Hepatic stellate cell (primary cell): ENCODE measurements at places on chromosomes 16 and 17.

GRCh38 chr16:2956579-2956956, 7.5 kb upstream of the KREMEN2 start:
- no peak for DNase-seq

- DNase-seq, result peak; percentile 27
Measured at GRCh38 chr17:40901981-40902474, 17.0 kb upstream of the KRT20 start.

- peak; percentile 90 for DNase-seq
Measured at GRCh38 chr17:82333279-82334171, at the start of gene SECTM1. TSS of gene SECTM1 (minus strand) at chr17:82333766. CDS start at chr17:82327240, 6,526 bp downstream.

DNA sequence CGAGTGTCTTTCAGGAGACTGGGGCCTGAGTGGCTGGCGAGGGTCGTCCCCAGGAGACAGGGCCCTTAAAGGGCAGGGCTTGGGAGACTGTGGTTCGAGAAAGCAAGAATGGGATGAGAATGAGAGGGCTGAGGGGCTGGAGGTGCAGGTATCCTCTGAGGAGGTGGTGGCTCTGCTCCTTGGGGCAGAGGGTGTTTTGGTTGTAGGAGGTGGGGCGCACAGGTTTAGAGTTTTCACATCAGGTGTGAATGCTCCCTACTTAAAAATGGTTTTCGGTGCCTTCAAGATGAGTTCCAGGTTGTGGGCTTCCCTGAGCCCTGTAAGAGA, 430 bp downstream of the BCAS3 start:
- no peak for DNase-seq

GRCh38 chr16:67014634-67015312, 14.2 kb upstream of the CBFB start:
- no peak for DNase-seq

DNA sequence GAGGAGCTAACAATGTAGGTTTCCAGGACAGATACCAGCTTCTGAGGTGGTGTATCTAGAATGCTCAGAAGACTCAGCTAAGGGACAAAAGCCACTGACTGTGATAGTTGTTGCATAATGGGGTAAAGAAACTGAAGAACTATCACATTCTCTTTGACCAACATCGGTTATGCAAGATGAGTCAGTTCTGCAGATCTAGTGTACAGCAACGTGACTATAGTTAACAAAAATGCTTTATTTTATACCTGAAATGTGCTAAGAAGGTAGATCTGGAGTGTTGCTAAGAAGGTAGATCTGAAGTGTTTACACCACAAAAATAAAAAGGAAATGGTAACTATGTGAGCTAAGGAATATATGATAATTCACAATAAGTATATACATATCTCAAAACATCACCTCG, 2.5 kb downstream of the KRTAP9-6 start:
- no peak for DNase-seq

- DNase-seq, result no peak
Measured at GRCh38 chr16:30942426-30942806, 6.5 kb upstream of the ORAI3 start.

- no peak for DNase-seq
Measured at GRCh38 chr17:61253362-61253761, 146.3 kb upstream of the TBX2 start.

- no peak for DNase-seq
Measured at GRCh38 chr17:8189041-8189710, 804 bp downstream of the BORCS6 start.

DNA sequence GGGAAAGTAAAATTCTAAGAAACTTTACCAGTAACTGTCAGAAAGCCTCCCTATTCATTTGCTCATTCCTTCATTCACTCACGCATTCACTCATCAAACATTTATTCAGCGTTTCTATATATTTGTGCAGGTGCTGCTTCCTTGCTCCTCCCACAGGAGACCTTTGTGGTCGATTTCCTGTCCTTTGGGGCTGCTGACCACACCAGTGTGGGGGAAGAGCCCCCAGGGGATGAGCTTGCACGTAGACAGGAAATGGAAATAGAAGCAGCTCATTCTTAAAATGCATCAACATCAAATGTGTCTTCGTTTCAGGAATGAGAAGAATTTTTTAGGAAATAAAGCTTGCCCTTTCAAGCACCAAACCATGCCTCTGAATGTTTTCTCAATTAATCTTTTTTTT, 9.6 kb downstream of the PIK3R6 start:
- DNase-seq, result no peak

DNA sequence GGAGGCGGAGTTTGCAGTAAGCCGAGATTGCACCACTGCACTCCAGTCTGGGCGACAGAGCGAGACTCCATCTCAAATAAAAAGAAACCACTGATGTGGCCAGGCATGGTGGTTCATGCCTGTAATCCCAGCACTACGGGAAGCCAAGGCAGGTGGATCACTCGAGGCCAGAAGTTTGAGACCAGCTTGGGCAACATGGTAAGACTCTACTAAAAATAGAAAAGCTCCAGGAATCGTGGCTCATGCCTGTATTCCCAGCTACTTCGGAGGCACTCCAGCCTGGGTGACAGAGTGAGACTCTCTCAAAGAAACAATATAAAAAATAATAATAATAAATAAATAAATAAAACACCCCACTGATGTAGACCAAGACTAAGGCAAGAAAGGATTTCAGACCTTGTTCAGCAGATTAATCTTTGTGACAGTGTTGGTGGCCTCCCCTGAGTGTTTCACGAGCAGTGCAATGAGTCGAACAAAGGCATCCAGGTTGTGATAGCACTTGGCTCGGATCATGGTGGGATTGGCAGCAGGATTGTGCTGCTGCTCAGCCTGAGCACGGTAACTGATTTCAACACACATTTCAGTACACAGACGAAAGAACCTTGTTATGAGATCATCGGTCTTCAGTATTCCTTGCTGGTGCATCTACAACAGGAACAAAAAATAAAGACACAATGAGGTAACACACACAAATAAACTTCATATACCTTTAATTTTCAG, 18.6 kb downstream of the SETD6 start:
- no peak for DNase-seq

DNA sequence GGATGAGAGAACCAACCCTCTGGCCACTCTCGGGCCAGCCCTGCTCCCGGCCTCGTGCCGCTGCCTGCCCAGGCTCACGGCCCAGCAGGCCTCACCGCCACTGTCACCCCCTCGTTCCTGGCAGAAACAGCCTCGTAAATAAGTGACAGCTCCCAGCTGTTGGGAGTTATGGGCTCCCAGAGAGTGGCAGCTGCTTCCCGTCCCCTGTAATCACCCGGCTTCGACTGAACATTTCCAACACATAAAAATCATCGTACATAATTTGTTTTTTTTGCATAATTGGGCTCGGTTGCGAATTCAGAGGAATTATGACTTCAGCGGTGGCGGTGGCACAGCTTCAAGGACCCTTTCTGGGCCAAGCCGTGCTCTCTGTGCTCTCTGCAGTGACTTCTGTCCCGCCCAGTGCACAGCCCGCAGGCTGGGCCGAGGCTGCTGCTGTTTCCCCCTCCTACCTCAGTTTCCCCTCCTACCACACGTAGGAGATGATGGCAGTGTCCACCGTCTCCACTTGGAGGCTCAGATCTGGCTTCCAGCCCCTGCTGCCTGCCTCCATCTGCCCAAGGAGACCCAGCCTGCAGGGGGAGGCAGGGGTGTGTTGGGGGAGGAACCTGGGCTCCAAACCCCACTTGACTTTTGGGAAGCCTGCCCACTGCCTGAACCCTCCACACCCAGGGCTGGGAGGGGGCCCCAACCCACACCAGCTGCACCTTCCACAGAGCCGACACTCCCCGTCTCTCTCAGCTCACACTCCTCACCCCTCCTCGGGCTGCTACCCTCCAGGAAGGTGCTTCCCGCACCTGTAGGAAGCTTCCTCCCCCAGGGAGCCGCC, 84.9 kb downstream of the RTN4RL1 start:
- DNase-seq, result no peak

GRCh38 chr17:42284566-42284965, 3.7 kb upstream of the STAT5A start:
- no peak for DNase-seq

DNA sequence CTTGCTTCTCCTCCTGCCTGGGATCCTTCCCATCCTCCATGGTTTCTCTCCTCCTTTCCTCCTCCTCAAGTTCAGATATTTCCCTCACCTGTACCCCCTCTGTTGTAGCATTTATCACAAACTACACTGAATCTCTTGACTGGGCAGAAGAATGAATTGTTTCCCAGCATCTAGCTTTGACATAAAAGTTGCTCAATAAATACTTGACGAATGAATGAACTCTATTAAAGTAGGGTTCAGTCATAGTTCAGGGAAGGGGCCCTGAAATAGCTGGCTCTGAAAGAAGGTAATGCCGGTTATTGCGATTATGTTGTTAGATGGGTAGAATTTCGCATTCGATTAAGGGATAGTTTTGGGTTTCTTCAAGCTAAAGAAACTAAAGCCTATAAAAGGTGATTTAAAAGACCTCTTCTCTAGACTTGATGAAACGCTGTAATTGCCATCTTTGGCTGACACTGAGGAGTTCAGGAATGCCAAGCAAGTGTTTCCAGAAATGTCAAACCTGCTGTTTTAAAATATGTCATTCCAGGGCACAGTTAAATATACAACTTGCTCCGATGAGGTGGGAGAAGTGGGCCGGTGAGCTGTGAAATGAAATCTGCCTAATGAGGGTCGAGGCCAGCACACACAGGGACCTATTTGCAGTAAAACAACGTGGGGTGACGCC, 1.0 kb upstream of the CPD start:
- no peak for DNase-seq

- no peak for DNase-seq
Measured at GRCh38 chr16:2084895-2085625, 37.3 kb downstream of the TSC2 start.

GRCh38 chr17:74639704-74640151, 16.2 kb upstream of the CD300E start:
- no peak for DNase-seq

- DNase-seq, result no peak
Measured at GRCh38 chr17:82477934-82478333, 19.4 kb downstream of the NARF start.

DNA sequence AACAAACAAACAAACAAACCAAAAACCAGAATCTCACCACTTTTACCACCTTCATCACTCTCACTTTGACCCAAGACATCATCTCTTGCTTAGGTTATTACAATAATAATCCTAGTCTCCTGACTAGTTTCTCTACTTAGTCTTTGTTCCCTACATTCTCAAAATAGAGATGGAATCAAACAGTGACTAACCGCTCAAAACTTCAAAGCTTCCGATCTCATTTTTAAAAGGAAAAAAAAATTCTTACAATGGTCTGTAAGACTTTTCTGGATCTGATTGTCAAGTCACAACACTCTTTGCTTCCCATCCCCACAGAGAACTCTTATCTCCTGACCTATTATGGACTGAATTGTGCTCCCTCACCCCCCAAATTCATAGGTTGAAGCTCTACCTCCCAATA, 60.9 kb downstream of the SPAG9 start:
- peak; percentile 33 for DNase-seq

GRCh38 chr17:14165616-14166015, 71.0 kb downstream of the CDRT15 start:
- DNase-seq, result no peak

DNA sequence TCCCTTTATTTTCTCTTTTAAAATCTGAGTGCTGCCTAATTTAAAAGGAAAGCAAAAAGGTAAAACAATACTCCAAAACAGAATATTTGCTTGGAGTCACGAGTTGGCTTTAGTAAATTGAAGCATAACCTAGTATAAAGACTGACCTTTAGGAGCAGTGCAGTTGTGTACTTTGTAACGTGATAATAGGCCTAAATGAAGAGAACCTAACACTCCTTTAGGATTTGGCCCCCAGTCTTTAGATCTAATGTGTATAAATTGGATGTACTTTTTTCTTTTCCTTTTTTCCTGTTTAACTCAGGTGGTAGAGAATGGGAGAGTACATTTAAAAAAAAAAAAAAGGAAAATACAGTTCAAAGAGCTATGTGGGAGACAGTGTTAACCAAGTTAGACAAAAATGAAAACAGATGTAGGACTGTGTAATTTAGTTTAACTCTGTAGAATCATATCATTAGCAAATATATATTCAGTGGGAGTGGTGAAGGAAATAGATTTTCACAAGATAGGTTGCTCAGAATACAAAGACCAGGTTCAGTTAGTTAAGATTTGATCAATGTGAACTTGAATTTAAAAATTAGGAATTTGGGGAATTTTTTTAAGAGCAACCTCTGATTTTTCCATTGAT, 16.8 kb downstream of the CPD start:
- no peak for DNase-seq

GRCh38 chr17:16873174-16874035, 98.5 kb downstream of the TNFRSF13B start:
- peak; percentile 35 for DNase-seq

DNA sequence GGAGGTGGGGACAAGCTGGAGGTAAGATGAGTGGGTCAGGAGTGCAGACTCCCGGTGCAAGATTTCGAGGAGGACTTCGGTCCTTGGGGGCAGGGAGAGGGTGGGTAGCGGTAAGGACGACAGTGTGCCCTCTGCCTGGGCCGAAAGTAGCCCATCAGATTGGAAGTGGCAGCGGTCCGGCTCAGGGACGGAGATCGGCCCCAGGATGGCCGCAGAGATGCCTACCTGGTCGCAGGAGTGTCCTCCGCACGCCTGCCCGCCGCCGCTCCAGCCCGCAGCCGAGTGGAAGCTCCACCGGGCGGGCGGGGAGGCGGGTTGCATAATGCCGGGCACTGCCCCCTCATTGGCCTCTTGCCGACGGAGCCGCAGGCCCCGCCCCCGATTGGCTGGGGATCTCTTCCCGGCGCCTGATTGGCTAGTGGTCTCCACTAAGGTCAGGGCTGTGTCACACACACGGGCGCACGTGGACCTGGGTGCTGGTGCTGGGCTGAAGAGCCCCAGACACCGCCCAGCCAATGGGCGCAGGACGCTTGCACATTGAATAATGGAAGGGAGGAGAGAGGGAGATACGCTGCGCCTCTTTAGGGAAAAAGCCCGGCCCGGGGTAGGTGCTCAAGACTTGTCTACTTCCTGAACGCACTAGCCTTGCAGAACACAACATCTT, at the start of gene PER1:
Gene PER1, minus strand, starts transcription at position 293 of the 664 bp plus-strand sequence. CDS start 1,698 bp downstream, outside the sequence.
- DNase-seq, result peak; percentile 98

DNA sequence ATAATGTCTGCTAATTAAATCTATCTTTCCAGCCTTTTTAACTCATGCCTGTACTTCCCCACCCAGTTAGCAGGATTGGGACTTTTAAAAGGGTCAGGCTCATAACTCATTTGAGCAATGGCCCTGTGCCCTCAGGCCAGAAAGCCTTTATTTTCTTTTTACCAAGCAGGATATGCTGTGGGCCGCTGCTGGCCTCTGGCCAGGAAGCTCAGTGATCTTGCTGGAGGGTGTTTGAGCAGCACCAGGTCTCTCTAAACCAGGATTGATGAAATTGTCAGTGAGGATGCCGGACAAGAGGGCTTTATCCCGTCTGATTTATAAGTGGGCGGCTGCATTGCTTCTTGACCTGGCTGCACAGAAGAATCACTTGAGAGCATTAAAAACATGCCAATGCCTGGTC, 187.8 kb downstream of the RAB11FIP4 start:
- DNase-seq, result no peak

DNA sequence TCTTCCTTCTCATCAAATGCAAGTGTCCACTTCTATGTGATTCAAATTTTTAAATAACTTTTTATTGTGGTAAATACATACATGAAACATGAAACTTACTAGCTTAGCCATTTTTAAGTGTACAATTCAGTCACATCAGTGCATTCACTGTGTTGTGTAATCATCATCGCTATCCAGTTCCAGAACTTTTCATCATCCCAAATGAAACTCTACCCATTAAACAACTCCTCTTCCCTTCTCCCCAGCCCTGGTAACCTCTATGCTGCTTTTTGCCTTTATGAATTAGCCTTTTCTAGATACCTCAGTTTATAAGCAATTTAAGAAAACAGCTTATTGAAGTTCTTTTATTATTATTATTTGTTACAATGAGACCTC, 41.1 kb upstream of the IL34 start:
- DNase-seq, result no peak
